ENCODE measurements at places on chromosomes 3 and 15.

- no peak for DNase-seq
Measured at GRCh38 chr15:100572362-100572983, 29.5 kb downstream of the LINS1 start.

GRCh38 chr3:17023006-17023664 is 138.4 kb downstream of the PLCL2 start:
- no peak for DNase-seq

DNA sequence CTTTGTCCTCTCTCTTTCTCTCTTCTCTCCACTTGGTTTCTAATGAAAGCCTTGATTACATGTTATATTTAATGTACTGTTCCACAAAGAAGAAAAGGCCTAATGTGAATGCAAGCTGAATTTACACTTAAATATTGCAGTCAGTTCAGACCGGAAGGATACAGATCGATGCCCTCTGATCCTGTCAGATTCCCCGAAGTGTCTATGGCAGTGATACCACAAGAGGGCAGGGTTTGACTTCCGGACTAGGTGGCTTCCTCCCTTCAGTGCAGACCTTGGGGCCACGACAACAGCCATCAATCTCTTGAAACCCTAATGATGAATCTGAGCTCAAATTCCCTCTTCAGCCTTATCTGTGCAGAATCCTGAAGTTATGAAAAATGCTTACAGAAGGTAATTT is 29.5 kb downstream of the AGTR1 start:
- DNase-seq, result no peak

DNA sequence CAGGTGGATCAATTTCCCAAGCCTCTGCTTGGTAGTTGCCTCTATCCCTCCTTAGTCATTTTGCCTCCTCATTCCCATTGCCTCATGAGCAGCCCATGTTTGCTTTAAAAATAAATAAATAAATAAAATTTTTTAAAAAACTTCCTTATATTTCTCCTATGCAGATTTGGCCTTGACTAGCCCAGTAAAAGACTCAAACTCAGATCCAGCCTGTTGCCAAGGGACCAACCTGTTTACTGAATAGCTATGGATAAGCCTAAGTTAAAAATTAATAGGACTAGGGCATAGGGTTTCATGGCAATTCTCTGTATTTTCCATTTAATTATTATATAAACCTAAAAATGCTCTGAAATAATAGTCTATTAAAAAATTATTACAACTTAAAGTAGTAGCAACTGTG is 384.4 kb downstream of the RSL24D1 start:
- no peak for DNase-seq

- no peak for DNase-seq
Measured at GRCh38 chr3:53668872-53669271, 174.5 kb downstream of the CACNA1D start.
